Amygdala (tissue), 56 donors: ENCODE measurements at places on chromosomes 4 and X.

- no peak for DNase-seq
Measured at GRCh38 chr4:77073981-77074380, 1.8 kb downstream of the CCNI start.

- DNase-seq, result no peak
Measured at GRCh38 chr4:183288955-183289354, 31.1 kb downstream of the CLDN22 start.

DNA sequence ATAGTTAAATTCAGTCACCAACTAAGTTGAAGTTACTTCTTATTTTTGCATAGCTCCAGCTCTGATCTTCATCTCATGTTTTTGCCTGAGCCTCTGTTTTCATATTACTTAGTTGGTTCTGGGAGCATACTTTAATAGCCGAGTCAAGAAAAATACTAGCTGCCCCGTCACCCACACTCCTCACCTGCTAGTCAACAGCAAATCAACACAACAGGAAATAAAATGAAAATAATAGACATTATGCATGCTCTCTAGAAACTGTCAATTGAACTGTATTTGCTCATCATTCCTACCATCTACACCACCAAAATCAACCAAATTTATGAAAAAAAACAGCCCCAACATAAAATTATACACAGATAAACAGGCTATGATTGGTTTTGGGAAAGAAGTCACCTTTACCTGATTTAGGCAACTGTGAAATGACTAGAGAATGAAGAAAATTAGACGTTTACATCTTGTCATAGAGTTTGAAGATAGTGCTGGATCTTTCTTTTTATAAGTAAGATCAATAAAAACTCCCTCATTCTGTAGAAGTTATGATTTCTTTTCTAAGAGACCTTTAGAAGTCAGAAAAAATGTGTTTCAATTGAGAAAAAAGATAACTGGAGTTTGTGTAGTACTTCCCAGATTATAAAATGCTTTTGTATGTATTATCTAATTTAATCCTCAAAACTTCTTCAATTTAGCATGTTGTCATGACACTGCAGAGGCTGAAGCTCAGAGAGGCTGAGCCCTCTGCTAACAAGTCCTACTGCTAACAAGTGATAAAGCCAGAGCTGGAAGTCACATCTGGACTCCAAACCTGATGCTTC lies 7.0 kb downstream of the ALB start:
- DNase-seq, result no peak

DNA sequence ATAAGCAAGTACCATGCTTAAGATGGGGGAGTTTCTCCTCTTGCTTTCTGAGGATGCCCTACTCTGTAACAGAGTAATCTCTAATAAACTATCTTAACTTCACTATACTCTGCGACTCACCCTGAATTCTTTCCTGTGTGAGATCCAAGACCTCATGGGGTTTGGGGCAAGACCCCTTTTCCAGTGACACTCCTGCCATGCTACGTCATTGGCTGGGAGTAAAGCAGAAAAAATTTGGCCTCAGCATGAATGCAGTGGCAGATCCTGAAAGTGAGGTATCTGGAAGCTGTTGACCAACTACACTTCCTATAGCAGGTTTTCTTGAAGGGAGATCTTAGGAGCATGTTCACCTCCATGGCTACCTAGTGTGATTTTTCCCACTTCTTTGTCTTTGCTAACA lies 109.1 kb upstream of the MED14 start:
- no peak for DNase-seq

- no peak for DNase-seq
Measured at GRCh38 chr4:159447296-159447695, 344.4 kb downstream of the RAPGEF2 start.

GRCh38 chr4:152530600-152530999 lies 5.3 kb downstream of the FBXW7 start:
- DNase-seq, result no peak

GRCh38 chr4:7244331-7244665 lies 52.0 kb downstream of the SORCS2 start:
- peak; percentile 45 for DNase-seq

GRCh38 chr4:12583275-12583674 lies 900.9 kb downstream of the RAB28 start:
- DNase-seq, result no peak

- no peak for DNase-seq
Measured at GRCh38 chr4:88276952-88277710, 7.2 kb downstream of the PPM1K start.

DNA sequence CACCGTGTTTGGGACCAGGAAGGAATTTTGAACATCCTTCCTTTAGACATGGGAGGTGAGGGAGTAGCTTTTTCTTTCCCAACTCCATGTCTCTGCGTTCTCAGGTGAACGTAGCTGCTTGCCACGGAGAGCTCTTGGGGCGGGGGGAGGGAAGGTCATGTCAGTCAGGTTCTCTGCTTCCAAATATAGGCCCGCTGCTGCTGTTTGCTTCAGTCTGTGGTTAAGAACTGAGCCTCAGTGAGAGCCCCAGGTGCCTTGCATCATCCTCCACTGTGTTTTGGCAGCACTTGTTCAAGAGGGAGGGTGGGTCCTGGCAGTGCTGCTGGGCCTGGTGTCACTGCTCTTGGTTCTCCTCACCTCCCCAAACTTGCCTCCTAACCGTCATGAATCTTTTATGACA lies 46.5 kb downstream of the HADH start:
- no peak for DNase-seq

GRCh38 chr4:39302901-39303300 lies 63.3 kb downstream of the RFC1 start:
- DNase-seq, result no peak

DNA sequence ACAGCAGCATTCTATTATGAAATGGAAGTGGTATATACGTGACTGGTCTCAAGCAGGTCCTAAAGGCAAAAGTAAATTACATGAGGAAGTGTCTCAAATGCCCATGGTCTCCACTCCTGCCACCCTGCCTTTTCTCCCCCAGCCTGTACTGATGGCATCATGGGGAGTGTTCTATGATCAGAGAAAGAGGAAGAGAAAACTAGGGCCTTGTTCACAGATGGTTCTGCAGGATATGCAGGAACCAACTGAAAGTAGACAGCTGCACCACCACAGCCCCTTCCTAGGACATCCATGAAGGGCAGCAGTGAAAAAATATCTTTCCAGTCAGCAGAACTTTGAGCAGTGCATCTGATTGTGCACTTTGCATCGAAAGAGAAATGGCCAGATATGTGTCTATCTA lies 901.5 kb downstream of the ARAP2 start:
- no peak for DNase-seq

DNA sequence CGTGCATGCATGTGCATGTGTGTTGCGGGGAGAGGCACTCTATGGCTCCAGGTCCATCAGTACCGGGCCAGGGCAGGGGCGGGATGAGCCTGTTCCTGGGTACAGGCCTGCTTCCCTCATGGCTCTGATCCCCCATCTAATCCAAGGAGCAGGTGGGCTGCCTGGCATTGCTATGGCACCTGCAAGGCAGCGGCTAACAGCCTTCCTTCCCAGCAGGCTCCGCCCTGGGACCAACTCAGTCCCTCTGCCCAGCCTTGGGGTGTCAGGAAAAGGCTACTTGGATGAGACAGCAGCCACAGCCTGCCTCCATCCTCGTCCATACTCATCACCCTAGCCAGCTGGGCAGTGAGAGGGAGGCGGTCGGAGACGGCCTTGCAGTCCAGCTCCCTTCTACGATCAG lies 46.5 kb downstream of the PPP2R2C start:
- DNase-seq, result no peak

GRCh38 chr4:102343964-102344519 lies 1.2 kb downstream of the SLC39A8 start:
- no peak for DNase-seq

- no peak for DNase-seq
Measured at GRCh38 chr4:120733968-120734367, 188.6 kb downstream of the PRDM5 start.

- DNase-seq, result no peak
Measured at GRCh38 chr4:159015841-159016240, 87.0 kb upstream of the RAPGEF2 start.

DNA sequence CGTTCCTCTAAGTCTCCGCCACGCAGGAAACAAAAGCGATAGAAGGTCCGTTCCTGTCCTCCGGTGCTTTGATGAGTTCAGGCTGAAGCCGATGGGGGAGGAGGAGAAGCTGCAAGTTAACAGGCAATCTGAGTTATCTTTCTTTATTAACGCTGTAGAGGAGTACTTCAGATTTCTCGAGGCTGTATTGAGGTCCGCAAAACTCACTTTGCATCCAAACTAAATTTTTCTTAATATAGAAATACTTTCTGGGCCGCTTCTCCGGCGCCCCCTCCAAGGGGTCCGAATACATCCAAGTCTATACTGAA lies 395 bp upstream of the SOWAHB start:
- no peak for DNase-seq

- no peak for DNase-seq
Measured at GRCh38 chrX:4971646-4972045, 1257.0 kb downstream of the NLGN4X start.

DNA sequence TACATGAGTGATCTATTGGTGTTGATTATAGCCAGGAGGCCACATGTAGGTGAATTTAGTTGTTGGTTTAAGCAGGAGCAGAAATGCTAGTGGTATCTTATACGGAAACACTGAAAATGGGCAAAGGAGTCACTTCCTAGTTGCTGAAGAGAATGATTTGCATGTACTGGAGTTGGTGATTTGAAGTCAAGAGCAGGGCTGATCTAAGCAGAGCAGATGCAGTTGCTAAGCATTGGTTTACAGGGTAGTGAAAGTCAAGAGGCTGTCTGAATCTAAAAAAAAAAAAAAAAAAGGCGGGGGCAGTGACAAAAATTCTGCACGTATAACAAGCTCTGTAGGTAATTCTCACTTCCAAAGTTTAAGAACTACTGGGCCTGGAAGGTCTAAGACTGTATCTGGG lies 90.4 kb upstream of the HPRT1 start:
- DNase-seq, result no peak

GRCh38 chr4:5887361-5888221 lies 5.3 kb downstream of the CRMP1 start:
- no peak for DNase-seq

DNA sequence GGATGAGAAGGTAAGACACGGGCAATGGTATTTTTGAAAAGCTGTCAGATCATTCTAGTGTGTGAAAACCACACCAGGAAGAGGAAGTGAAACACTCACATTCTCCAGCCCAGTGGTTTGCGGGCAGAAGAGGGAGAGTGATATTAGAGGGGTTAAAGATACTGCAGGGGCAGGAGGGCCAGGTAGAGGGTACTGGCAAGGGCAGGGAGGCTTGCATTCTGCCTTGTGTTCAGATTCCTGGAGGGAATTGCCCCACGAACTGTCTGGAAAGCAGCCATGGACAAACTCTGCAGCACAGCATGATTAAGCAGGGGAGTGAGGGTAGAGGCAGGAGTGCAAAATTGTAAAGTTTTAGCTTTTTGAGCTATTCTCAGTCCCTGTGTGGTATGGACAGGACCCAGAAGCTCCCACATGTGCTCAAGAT lies 30.9 kb downstream of the NIPAL1 start:
- DNase-seq, result no peak

DNA sequence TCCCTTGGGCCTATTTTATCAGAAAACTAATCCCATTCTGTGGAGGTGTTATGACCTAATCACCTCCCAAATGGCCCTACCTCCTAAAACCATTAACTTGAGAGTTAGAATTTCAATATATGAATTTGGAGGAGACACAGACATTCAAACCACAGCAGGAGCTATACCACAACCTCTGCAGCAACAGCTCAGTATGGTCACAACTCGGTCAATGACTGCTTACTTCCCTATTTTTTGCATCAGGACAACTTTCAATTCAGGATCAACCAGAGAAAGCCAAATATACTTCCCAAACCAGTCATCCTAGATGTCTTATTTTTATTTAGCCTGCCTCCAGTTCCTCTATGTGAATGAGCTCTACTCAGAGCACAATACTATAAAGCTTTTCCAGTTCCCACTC lies 11.3 kb upstream of the SMARCA5 start:
- no peak for DNase-seq

DNA sequence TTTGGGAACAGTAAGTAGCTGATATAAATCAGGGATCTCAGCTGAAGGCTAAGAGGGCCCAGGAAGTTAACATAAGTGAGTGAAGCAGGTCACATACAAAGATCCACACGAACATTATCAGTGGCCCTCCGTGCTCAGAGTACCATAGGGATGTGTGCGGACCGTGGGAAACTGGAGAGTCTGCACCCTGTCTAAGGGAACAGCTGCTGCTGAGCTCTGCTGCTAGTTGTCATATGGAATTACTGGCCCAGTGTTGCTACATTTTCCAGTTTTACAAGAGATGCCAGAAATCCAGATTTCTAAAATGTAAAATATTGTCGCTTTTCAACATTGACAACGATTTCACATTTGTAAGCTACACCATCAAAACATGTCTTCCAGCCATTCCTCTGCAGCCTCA lies 90.5 kb downstream of the RTL5 start:
- no peak for DNase-seq

- DNase-seq, result no peak
Measured at GRCh38 chr4:57344296-57344695, 234.1 kb upstream of the IGFBP7 start.

DNA sequence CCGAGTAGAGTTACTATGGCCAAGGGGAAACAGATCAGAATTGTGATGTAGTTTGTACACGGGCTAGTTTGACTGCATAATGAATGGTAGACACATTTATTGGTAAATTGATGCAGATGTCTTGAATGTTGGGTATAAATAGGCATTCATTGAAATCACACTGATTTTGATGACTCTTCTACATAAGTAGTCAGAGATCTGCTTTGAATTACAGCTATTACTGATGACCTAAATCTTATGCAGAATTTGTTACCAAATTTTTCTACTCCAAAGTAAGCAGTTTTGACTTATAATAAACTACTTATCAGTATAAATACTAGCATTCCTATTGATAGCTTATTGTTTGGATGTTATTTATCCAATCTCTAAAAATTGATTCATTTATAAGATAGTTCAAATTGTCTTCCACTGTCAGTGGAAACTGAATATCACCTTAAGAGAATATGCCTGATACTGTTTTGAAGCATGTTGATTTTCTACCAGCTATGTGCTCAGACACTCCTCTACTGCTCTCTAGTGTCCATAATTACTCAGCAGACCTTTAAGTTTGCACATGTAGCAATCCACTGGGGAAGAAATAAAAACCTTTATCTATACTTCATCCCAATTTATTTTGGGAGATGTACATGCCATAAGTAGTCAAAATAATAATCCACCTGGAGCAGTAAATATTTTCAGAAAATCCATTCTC lies 120.3 kb downstream of the RASL11B start:
- no peak for DNase-seq

DNA sequence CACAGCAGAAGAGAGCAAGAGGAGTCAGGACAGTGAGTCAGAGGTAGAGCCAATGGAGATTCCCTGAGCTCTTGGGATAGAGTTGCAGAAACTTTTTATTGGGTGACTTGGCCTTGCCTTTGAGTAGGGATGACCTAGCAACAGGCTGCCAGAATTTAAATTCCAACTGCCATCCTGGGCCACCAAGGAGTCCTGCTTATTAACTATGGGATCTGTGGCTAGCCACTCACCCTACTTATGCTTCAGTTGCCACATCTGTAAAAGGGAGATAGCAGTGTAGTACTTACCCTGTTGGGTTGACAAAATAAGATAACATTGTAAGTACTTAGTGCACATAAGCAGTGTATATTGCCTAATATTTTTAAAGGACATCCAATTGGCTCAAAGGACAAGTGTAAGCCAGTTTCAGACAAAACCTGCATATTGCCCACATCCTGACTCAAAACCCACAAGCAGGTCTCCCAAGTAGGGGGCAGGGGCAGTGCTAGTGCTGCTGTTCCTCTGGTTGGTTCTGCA lies 43.5 kb upstream of the TMEM164 start:
- no peak for DNase-seq
